ENCODE measurements at places on chromosomes 16 and 17.

DNA sequence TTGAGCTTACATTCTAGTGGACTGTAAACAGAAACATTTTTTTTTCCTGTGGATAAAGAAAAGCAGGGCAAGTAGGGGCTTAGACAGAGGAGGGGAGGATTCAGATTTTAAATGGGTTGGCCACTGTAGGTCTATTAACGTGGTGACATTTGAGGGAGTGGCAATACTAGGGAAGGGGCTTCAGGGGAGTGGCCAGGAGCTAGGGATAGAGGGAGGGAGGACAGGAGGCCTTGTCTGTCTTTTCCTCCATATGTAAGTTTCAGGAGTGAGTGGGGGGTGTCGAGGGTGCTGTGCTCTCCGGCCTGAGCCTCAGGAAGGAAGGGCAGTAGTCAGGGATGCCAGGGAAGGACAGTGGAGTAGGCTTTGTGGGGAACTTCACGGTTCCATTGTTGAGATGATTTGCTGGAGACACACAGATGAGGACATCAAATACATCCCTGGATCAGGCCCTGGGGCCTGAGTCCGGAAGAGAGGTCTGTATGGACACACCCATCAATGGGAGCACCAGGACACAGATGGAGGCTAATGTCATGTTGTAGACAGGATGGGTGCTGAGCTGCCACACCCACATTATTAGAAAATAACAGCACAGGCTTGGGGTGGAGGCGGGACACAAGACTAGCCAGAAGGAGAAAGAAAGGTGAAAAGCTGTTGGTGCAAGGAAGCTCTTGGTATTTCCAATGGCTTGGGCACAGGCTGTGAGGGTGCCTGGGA, 6.5 kb upstream of the HBM start:
- DNase-seq, result no peak

DNA sequence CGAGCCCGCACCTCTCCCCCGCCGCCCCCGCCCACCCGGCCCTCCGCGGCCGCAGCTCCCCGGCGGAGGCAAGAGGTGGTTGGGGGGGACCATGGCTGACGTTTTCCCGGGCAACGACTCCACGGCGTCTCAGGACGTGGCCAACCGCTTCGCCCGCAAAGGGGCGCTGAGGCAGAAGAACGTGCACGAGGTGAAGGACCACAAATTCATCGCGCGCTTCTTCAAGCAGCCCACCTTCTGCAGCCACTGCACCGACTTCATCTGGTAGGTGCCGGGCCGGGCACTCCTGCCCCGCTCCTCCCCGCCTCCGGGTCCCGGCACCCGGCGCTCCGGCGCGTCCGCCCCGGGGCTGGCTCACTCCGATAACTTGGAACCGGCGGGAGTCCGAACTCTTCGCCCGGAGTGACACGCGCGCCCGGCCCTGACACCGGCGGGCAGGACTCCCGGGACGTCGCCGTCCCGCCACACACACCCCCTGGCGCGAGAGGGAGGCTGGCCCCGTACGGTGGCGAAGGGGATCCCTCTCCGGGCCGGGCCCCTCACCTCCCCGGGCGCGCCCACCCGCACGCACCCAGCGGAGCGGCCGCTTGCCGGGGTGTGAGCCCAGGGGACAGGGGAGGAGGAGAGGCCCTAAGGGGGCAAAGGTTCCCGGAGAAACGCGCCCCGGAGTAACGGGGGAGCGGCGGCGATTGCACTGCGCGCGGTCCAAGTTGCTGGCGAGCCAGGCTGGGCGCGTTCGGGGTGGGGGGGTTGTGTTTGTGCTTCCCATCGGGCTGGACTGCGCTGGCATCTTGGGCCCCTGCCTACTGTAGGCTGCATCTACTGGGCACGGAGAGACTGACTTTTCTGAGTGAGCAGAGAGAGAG, 581 bp downstream of the PRKCA start:
- DNase-seq, result peak; percentile 15

- DNase-seq, result no peak
These were observed 2.8 kb downstream of the IGFALS start for GRCh38 chr16:1790611-1791255.

DNA sequence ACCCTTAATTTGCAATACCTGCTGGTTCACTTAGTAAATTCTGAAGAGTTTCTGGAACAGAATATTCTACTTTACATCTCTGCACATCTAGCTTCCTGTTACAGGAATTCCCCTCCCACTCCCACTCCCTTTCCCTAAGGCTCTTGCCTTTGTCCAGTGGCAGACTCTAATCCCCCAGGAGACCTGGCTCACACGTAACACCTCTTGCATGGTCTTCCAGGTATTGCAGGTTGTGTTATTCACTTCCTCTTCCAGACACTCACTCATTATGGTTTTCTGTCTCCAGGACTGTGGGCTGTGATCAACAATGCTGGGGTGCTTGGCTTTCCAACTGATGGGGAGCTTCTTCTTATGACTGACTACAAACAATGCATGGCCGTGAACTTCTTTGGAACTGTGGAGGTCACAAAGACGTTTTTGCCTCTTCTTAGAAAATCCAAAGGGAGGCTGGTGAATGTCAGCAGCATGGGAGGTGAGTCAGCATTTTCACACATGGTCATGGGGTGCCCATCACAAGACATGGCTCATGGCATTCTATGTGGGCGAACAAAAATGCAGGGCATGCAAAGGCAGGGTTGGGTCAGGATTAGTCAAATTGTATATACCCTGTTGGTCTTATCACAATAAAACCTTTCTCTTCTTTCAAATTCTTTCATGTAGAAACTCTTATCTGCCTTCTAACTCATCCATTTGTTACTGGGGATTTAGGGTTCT, 35.8 kb downstream of the HSD17B2 start:
- DNase-seq, result no peak

- DNase-seq, result peak; percentile 91
These were observed at the start of gene NFAT5 for GRCh38 chr16:69565671-69566239. NFAT5 (plus strand) TSS chr16:69565966; CDS start chr16:69566302, 336 bp downstream.

GRCh38 chr17:45425984-45426413, 6.7 kb downstream of the ARHGAP27 start:
- no peak for DNase-seq

GRCh38 chr16:9332574-9333148, 241.2 kb downstream of the HAPSTR1 start:
- no peak for DNase-seq

DNA sequence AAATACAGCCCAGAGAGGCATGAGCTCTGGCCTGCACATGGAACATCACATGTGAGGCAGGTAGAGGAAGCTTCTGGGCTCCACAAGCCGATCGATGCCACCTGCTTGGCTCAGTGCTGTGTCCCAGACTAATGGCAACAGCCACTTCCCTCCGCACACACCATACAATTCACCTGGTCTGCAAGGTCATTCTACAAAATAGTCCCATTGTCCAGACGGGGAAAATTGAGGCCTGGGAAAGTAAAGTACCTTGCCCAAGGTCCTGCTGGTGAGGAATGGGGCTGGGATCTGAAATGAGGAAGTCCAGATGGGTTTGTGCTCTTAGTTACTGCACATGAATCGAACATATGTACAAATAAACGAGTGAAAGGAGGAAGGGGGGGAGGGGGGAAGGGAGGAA, 88.0 kb downstream of the LITAF start:
- no peak for DNase-seq

DNA sequence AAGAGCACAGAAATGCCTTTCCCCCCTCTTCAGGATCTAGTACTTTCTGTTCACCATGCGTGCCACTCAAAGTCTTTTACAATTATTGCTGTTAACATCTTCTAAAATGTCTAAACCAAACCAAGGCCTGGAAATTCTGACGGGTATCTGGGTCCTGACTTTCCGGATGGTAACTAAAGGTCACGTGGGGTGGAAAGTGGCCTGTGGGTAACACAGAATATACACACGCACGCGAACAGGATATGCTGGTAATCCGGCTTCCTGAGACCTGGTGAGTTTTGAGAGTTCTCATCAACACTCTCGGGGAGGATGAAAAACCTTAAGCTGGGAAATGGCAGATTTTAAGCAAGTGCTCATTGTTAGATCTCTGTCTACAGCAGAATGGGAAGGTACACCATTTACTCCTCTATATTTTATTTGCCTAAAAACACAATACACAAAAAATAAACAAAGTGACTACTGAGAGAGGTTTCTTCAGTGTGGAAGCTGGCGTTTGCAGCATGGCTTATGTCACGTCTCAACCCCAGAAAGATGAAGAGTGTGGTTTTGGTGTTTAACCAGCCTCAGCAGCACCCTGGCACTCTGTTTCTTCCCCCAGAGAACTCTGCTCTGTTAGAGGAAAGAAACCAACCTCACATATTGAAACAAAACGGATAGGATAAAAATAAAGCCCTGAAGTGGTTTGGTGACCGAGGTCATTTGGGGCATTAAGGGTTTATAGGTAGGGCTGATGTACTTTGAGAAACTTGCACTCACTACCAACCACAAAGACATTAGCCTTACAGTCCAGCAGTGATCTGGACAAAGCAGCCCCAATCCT, 37.3 kb downstream of the SMG6 start:
- DNase-seq, result peak; percentile 75

DNA sequence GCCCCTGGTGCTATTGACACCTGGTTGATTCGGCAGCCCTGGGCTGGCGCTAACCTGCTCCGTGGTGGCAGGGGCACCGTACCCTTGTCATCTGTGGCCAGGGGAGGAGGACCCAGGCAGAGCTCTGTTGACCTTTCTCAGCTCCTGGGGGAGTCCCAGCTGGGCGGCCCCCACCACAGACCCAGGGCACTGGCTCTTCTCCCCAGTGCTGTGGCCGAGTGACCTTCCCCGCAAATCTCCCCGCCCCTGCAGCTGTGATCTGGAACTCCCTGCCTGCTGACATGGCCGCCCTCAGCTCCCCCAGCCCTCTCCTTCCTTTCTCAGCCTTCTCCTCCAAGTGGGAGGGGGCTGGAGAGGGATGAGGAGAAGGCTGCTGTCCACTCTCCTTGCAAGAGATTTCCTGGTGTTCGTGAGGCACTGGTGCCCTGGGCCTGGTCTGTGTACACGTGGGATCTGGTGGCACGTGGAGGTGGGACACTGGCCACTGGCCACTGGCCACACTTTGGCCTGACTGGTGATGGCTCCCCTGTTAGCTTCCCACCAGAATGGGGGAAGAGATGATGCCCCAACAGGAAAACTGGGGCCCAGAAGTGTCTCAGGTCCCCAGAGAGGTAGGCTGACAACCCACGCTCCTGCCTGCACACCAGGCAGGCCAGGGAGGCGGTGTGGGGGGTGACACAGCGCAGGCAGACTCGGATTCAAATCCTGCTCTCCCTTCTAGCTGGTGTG, 8.2 kb downstream of the FMNL1 start:
- no peak for DNase-seq

- no peak for DNase-seq
These were observed at the start of gene MYLK3 for GRCh38 chr16:46747777-46748651. MYLK3 (minus strand) TSS chr16:46748344; CDS start chr16:46748193, 151 bp downstream.

GRCh38 chr16:68528686-68529379, 10.3 kb upstream of the ZFP90 start:
- DNase-seq, result peak; percentile 81

GRCh38 chr17:27379888-27380533, 76.2 kb upstream of the KSR1 start:
- DNase-seq, result no peak

GRCh38 chr16:14446796-14447195, 183.3 kb downstream of the PARN start:
- DNase-seq, result no peak

DNA sequence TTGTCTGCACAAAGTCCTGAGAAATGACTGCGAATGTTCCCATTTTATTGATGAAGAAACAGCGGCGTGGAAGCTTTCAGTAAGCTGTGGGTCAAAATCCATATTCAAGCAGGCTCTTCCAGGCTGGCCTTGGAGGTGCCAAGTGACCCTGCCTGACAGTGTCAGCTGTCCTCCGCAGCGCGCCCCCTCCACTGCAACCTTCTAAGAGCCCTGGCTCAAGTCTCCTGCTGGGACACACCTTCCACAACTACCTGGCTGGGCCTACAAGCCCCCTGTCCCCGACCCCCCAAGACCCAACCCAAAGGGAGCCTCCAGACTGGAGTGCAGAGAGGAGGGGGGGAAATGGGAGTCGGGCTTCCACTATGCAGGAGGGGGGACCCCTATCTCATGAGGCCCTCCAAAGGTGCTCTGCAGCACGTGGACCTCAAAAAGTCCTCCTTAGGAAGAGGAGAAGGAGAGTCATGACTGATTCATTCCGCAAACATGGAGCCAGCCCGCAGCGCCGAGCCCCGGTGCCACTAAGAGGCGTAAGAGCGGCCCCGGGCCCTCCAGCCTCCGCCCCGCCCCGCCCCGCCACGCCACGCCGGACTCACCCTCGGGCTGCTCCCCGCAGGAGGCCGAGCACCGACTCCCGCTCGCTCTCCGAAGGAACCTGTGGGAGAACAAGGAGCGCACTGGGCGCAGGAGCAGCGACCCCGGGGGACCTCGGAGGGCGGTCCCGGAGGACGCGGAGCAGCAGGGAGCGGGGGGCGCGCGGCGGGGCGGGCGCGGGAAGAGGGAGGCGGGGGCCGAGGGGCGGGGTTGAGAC, 574 bp downstream of the MPP3 start:
- DNase-seq, result no peak

GRCh38 chr17:41547378-41547841, 19.3 kb upstream of the KRT19 start:
- DNase-seq, result no peak

DNA sequence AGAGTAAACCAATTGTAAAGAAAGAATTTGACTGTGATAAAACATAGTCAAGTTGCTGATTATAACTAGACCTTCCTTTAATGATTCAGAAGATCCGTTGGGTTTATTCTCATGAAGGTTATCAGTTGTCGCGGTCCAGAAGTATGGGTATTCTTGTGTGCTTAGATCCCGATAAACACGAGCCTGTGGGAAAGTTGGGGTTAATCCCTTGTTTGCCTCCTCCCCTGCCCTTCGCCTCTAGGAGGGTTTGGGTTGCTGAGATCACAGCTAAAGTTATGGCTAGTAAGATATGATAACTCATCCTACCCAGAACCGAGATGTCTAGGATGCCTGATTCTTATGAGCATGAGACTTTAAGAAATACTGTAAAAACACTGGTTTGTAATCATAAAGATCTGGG, 66.8 kb downstream of the GPRC5B start:
- DNase-seq, result no peak

DNA sequence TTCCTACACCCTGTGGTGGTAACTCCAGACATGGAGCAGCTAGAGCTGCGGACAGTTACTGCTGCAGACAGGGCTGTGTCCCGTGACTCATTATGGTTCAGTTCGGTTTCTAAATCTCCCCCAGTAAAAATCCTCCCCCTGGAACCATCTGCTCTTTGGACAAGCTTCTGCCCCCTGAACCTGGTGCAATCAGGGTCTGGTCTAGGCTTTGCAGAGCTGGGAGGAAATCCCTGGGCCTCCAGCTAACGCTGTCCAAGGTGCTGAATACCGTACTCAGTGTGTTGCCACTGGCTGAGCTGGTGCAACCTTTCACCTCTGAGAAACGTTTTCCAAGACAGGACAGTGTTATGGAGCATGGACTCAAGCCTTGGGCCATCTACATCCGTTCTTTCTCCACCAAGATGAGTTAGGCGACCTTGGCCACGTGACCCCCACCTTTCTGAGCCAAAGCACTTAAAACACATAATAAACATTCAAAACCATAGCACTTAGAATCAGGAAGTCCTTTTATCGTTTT, 142.0 kb downstream of the CPPED1 start:
- no peak for DNase-seq

DNA sequence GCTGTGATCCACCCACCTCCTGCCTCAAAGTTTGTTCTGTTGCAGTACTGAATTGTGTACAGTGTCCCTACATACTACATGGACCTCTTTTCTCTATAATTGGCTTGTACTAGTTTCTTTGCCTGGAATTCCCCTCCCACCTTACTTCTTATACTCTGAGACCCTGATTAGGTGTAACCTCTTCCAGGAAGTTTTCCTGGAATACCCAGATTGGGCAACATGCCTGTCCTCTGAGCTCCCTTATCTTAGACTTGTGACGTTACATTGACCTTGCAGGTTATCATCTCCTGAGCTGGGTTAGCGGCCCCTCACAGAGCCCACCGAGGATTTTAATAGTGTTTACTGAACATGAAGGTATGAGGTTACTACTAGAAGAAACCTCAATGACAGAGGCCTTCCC, 237.0 kb downstream of the ZNF423 start:
- DNase-seq, result no peak

GRCh38 chr17:2688351-2689342, 22.9 kb downstream of the CLUH start:
- no peak for DNase-seq
